ENCODE measurements at places on chromosomes 7 and 10. TPM values are rescaled to one million over a fixed set of nuclear protein-coding genes. Genes with fewer than 3 reads are reported as not detected.

DNA sequence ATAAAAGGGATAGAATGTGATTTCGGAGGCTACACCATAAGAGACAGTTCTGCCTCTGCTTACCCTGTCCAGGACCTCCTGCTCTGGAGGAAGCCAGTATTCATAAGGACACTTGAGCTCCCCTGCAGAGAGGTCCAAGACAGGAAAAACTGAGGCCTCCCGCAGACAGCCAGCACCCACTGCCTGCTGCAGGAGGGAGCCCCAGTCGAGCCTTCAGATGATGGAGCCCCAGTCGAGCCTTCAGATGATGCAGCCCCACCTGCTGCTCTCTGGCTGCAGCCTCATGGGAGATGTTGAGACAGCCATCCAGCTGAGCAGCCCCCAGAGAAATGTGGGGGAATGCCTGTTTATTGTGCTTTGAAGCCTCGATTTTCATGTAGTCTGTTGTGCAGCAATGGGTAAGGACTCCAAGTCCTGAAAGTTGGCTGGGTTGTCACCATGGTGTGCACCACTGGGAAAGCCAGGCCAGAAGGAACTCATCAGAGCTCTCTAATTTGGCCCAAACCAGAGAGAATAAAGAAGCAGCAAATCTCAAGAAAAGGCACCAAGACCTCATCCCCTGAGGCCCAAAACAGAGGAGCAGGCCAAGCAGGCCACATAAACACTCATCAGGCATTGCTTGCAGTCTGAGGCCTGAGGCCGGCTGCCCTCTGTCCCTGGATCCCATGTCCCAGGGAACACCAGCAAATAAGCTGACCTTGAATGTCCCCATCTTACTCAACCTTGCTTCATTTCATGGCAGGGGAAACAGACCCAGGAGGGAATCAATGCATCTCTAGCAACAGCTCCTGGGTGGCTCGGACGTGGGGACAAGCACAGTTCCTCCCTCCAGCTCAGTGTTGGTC, 30.9 kb downstream of the CALML5 start:
- DNase-seq: no peak

GRCh38 chr7:14995774-14996173, 93.2 kb upstream of the DGKB start:
- DNase-seq: no peak

DNA sequence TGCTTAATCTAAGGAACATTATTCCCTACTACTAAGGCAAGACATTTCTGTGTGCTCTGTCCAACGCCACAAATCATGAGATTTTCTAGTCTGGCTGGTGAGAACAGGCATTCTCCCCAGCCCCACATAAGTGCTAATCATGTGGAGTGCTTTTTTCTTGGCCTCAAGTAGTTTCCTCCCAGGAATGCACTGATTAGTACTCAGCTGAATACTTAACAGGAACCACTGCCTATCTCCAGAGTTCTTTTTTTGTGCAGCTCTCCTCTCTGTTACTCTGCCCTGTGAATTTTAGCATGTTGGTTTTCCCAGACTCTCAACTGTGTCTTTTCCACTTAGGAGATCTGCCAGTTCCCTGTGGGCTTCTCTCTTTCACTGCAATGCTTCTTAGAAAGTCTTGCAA, 1098.5 kb upstream of the LRRTM3 start:
- DNase-seq: no peak

DNA sequence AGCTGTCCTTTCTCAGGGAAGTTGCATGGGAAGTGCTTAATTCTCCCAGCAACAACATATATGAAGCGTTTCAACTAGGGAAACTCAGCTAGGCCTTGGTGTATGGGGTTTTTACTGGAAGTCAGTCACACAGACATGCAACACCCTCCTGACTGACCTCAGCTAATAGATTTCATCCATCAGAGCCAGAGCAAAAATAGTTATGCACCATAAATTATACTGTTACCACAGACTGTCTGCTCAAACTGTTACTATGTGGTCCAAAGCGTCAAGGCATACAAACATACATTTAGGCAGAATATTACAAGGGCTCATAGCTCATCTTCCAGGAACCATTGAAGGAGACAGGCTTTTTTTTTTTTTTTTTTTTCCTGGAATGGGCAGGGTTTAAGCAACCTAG, 417.9 kb downstream of the ANKRD7 start:
- no peak for DNase-seq

Gene CHRM2
- total RNA-seq: 5.3 TPM

Gene CALML5
- total RNA-seq: not detected

Measured in frontal cortex (tissue), 4 donors.